DMS79 treated with DMSO at 0.1 percent for 48 hours (cell line): ENCODE measurements at places on chromosomes 3 and 15.

GRCh38 chr3:63473641-63474166, 178.8 kb upstream of the SNTN start:
- no peak for DNase-seq

- DNase-seq, result no peak
Measured at GRCh38 chr3:145900056-145900829, 260.7 kb downstream of the PLOD2 start.

GRCh38 chr15:33700695-33701303, 267.5 kb upstream of the CHRM5 start:
- peak; percentile 8 for DNase-seq

GRCh38 chr15:77418966-77419835, 703 bp downstream of the PEAK1 start:
- no peak for DNase-seq

- DNase-seq, result no peak
Measured at GRCh38 chr3:56835650-56836227, 34.0 kb upstream of the ARHGEF3 start.

GRCh38 chr3:177838766-177839350, 641.6 kb upstream of the TBL1XR1 start:
- DNase-seq, result no peak

- DNase-seq, result no peak
Measured at GRCh38 chr15:51938286-51938685, 33.3 kb downstream of the LEO1 start.

DNA sequence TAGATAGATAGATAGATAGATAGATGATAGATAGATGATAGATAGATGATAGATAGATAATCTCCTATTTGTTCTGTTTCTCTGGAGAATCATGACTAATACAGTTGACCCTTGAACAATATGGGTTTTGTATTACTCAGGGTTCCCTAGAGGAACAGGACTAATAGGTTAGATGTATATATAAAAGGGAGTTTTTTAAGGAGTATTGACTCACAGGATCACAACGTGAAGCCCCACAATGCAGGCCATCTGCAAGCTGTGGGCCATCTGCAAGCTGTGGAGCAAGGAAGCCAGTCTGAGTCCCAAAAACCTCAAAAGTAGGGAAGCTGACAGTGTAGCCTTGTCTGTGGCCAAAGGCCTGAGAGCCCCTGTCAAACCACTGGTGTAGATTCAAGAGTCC, 67.6 kb downstream of the PYDC2 start:
- DNase-seq, result no peak

GRCh38 chr3:156449710-156450574, 105.0 kb downstream of the SSR3 start:
- DNase-seq, result no peak

GRCh38 chr15:49674370-49674769, 53.5 kb downstream of the DTWD1 start:
- DNase-seq, result no peak

- no peak for DNase-seq
Measured at GRCh38 chr3:165642761-165643420, 194.3 kb downstream of the BCHE start.

DNA sequence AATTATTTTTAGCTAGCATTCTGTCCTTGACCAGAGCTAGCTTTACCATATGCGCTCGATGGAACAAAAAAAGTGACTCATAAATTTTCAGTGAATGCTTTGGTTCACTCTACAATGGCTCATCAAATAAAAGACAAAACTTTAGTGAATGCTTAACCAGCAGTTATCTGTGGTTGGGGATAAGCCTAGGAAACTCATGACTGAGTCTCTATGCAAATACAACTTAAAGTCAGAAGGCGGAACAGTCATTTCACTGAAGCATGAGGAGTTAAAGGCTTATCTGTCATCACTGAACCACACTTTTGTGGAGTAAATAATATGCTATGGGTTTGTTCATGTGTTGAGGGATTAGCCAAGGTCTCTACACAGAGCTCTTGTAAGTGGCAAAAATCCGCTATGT, 308.4 kb downstream of the SQOR start:
- peak; percentile 2 for DNase-seq

GRCh38 chr15:29139540-29140459, 129.8 kb downstream of the NSMCE3 start:
- no peak for DNase-seq

DNA sequence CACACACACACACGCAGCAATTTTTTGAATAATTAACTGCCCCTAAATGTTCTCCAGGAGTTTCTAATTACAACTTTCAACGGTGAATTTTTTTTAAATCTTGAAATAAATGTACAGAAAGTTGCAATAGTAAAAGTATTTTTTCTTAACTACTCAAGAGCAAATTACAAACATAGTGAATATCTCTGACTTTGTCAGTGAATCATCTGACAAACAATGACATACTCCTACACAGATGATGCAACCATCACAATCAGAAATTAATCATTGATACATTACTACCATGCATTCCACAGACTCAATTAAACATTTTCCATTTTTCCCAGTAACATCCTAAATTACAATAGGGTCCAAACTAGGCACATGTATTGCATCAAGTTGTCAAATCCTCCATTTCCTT, 597.3 kb downstream of the NAALADL2 start:
- DNase-seq, result no peak

DNA sequence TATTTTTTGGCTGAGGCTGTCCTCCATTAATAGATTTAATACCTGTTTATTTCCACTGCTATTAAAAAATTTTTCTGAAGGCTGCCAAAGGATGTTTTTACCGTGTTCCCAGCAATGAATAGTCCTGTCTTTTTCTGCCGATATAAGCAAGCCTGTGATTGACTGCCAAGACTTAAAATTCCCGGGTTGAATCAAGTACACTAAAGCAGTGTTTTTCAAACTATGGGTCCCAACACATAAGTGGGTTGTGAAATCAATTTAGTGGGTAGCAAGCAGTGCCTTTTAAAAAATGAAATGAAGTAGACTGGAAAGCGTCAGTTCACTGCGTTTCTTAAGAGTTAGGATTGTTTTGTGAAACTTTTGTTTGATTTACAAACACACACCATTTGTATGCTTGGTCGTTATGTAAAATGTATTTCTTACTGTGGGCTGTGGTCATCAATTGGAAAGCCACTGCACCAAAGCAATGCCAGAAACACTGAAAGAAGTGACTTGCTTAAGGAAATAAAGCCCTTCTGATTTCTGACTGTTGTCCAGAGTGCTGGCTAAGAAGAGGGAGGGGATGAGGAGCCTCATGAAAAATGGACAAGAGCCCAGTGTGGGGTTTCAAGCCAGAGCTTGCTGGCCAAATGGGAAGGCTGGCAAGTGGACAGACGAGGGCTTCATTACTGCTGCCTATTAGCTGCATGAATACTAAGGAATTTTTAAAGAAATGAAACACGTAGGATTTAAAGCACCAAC, 206.0 kb downstream of the THRB start:
- DNase-seq, result no peak

DNA sequence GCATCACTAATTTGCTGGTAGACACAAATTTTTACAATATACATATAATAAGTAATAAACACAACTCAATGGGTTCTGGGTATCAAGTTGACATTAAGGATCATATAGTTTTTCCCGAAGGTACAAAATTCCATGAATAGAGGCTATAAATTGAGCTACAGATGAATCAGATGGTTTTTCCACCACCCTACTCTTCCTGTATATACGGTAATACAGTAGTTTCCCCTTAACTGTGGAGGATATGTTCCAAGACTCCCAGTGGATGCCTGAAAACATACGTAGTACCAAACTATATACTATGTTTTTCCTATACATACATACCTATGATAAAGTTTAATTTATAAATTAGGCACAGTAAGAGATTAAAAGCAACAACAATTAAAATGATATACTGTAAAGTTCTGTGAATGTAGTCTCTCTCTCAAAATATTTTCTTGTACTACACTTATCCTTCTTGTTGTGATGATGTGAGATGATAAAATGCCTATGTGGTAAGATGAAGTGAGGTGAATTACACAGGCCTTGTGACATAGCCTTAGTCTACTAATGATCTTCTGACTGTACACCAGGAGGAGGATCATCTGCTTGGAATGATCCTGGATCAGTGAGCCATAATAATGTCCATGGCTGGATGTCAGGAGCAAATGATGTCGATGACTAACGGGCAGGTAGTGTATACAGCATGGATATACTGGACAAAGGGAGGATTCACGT, 116.7 kb downstream of the NR1I2 start:
- DNase-seq, result no peak

DNA sequence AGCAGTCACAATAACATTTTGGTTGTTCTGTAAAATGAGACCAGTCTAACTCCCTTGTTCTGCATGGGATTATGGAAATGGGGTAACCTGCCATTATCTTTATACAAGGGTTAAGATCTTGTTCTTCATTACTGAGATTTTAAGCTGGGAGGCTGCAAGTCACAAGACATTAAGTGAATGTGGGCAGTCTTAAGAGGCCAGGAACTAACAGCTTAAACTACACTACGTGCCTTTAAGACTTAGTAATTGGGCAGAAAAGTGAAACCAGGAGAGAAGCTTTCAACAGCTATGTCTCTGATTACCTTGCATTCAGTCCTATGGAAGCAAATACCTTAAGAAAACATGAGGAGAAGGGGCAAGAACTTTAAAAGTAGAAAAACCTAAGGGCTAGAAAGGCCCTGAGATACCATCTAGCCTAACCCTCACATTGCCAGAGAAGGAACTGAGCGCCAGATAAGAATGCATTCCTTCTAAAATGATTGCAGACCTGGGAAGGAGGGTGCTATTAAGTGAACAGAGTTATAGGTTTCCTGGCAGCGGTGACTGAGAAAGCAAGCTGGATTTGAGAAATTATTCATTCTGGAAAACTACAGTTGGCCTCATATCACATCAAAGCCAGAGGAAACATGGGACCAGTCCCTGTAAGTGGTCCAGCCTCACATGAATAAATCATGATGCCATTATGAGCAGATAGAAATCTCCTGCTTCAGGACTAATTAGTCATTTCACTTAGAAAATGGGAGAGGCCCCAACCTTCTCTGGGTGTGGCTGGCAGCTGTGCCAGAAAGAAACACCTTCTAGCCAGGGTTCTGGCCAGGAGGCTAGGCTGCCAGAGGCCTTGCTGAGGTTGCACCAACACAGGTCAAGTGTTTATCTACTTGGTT, 32.9 kb downstream of the DAPK2 start:
- no peak for DNase-seq

DNA sequence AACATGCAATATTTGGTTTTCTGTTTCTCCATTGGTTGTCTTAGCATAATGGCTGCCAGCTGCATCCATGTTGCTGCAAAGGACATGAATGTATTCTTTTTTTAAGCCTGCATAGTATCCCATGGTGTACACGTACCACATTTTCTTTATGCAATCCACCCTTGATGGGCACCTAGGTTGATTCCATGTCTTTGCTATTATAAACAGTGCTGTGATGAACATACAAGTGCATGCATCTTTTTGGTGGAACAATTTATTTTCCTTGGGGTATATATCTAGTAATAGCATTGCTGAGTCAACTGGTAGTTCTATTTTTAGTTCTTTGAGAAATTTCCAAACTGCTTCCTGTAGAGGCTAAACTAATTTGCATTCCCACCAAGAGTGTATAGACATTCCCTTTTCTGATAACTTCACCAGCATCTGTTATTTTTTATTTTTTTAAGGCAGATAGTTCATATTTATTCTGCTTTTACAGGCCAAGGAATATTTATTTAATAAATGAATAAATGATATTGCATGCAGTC, 62.4 kb upstream of the NPHP3 start:
- no peak for DNase-seq

DNA sequence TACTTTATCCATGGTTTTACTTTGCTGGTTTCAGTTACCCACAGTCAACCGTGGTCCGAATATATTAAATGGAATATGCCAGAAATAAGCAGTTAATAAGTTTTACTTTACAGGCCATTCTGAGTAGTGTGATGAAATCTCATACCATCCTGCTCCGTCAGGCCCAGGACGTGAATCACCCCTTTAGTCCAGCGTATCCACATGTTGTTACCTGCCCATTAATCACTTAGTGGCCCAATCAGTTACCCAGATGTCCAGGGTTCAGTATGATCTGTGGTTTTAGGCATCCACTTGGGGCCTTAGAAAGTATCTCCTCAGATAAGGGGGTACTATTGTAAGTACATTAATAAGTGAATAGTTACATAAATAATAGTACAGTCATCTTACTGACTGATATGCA, 88.0 kb downstream of the TTBK2 start:
- DNase-seq, result no peak

DNA sequence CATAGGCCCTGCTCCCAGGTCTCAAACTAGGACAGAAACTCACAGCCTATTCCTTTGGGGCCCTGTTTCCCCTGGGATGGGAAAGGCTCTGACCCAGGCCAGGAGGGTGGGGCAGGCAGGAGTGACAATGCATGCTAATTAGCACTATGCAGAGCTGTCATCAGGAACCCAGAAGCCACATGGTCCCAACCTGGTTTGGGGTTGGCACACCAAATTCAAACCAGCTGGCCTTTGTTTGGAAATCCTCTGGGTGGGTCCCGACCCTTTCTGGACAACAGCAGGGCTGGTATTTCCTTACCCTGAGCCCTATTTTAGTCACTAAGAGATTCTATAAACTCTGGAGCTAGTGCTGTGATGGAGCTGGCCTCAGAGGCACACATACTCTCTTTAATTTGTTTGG, 166.2 kb downstream of the LRTM1 start:
- DNase-seq, result no peak

DNA sequence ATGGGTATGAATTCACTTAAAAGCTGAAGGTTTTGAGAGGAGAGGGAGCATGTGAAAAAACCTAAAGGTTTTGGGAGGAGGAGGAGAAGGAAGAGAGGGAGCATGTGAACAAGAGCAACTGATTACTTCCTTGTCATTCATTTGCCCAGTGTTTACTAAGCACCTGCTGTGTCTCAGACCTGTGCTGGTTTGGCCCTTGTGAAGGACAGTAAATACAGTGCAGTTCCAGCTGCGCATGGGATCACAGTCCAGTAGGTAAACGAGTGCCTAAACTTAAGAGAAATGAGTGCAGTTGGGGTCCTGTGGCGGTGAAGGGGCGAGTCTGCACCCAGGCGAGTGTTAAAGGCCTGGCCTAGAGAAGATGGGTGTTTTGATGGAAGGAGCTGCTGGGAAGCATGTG, 38.6 kb downstream of the IGF1R start:
- no peak for DNase-seq

DNA sequence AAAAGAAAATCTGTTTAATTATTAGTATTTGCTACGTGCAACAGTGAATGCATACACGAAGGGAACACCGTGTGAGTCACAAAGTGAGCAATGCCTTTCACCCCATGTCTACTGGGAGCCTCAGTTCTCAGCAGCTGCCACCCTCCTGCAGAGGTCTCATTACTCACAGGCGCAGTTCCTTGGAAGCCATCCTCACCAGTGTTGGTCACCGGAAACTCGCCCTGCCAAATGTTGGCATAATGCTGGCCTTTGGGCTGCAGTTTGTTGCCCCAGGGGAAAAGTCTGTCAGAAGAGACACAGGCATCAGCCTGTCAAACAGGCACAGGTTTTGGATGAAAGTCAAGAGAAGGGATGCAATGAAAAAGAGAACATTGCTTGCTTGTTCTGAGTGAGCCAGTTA, 50.1 kb downstream of the SUMF1 start:
- DNase-seq, result no peak
